ENCODE measurements at places on chromosomes 12 and 14. TPM values are rescaled to one million over a fixed set of nuclear protein-coding genes. Genes with fewer than 3 reads are reported as not detected.
A peak's percentile ranks its signal among the peaks of the same experiment; 100 is the strongest.

DNA sequence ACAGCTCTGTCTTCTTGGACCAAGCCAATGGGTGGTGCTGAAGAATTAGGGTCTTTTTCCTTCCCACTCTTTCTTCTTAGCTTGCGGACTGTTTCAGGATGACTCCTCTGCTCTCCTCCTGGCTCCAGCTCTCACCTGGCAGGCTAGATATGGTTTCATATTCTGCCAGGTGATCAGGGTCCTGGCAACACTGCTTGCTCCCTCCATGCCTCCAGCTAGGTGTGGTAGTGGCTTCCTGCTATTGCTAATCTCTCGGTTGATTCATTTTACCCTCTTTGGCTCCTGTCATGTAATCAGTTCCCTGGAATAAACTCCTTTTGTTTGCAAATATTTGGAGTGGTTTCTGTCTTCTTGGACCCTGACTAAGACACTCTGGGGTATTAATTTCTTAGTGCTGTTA lies 4.3 kb upstream of the GZMH start:
- DNase-seq = no peak

DNA sequence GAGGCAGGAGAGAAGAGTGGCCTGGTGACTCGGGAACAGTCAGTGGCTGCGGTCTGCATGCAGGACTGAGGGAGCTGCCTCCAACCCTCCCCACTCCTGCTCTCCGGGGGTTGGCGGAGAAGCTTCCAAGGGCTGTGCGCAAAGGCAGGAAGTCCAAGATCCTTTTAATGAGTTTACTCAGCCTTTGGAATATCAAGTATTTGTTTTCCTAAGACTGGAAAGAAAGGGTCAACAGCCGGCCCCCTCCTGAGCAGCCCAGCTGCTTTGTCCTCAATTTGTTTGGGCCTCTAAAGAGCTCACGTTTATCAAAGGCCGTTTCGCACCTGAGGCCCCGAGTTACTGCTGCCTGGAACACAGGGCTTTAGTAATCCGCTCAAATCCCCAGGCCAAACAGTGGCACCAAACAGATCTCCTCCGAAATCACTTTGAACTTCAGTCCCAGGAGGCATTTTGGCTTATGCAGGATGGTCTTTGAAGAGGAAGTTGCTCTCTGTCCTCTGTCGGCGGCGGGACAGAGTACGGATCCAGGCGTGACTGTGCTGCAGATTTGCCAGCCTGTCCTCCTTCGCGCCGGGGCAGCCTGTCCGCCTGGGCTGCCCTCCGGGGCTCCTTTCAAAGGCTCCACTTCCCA lies 117.2 kb upstream of the FZD10 start:
- no peak for DNase-seq

- DNase-seq = no peak
These were observed 119.2 kb downstream of the AACS start for GRCh38 chr12:125184213-125184967.

GRCh38 chr12:120356567-120357030 lies 12.4 kb downstream of the MSI1 start:
- DNase-seq = peak; percentile 95

- DNase-seq = no peak
These were observed 626 bp downstream of the TXNDC16 start for GRCh38 chr14:52551696-52552062.

DNA sequence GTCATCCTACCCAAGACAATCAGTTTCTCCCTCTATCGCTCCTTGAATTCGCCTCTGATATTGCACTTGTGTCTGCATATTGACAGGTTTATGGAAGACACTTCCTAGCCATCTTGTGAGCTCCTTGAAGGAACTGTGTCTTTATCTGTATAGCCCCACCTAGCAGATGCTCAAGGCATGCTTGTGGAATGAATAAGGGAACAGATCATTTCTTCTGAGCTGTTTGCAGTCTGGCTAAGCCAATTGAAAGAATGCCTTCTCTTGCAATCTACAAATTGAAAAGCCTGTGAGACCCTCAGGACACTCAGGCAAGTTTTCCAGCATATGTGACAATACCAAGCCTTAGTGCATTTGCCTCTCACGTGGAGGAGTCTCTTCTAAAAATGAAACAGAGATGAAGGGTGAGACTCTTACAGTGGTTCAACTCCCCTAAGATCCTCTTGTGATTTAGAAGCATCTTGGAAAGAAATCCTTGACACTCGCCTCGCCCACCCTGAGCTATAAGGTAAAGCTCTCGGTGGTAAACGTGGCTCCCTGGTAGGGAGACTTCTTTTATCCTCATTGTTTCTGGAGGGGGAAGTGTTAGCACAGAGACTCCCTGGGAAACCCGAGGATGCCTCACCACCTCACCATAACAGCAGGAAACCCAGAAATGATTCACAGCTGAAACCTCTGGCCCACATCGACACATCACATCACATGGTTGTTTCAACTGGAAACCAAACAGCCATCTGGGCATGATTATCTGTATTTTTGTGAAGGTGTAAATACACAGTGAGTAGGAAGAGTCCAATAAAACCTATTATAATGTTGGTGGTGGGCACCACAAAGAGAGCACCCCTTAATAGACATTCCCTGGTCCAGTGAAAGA lies 112.3 kb upstream of the BCL2L14 start:
- peak; percentile 8 for DNase-seq

DNA sequence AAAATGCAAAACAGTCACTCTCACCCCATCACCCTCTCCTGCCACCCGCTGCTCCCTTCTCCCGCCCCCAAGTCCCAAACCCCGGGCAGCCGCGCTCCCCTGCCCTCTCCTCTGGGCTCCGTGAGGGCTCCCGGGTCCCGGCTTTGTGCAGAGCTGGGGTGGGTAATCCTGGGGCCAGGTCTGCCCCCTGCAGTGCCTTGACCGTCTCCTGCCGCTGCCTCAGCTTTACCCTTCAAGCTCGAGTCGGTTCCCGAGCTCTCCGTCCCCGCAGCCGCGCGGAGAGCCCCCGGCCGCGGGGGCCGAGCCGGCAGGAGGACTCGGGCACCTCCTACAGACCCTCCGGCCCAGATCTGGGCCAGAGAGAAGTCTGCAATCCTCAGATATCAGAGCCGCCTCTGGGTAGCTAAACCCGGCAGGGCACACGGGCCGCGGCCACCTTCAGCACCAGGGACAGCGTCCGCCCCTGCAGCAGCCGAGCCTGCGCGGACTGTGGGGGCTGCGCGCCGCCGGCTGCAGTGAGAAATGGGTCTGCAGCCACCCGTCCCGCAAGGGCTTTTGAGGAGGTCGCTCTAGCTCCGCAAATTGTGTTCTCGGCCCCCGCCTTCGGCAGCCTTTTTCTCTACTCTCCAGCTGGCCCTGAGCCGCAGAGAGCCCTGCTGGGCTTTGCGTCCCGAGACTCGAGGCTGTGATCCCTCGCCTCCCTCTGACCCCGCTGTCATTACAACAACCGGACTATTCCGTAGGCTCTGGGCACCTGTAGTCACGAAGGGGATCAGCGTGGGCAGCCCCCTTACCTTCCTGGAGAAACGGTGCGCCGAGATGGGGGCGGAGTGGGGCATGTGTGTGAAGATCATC lies 1.2 kb downstream of the PRMT8 start:
- DNase-seq = peak; percentile 46

PLEKHD1 gene
- total RNA-seq = 0.73 TPM

TBX5 gene
- total RNA-seq = not detected

DNAAF2 gene
- 13.2 TPM for total RNA-seq

ANKRD33 gene
- not detected for total RNA-seq

KLRC1 gene
- not detected for total RNA-seq

All from Calu3 (cell line).